Fibroblast of lung (primary cell): ENCODE measurements at places on chromosomes 12 and 14. TPM values are rescaled to one million over a fixed set of nuclear protein-coding genes. Genes with fewer than 3 reads are reported as not detected.
A peak's percentile ranks its signal among the peaks of the same experiment; 100 is the strongest.

The SNRNP35 gene
- total RNA-seq, result 18.5 and 20.8 TPM in 2 replicates

DNA sequence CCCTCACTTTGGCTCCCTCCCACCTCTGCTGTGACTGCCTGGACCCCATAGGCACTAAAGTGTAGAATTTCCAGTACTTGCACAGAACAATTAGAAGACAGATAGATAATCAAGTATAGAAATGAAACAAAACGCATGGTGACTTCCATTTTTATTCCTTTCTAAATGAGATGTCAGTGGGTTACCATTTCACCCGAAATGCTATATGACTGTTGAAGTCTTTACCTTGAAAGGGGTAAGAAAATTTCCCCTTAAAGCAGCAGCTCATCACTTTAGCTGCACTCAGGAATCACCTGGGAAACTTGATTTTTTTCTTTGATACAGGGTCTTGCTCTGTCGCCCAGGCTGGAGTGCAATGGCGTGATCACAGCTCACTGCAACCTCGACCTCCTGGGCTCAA, 12.5 kb upstream of the KSR2 start:
- no peak overlapping the region for H3K27ac ChIP-seq
- H3K4me3 ChIP-seq, result no peak overlapping the region
- H3K4me1 ChIP-seq, result no peaks in the 10 kb centered on the region
- DNase-seq, result no peak

DNA sequence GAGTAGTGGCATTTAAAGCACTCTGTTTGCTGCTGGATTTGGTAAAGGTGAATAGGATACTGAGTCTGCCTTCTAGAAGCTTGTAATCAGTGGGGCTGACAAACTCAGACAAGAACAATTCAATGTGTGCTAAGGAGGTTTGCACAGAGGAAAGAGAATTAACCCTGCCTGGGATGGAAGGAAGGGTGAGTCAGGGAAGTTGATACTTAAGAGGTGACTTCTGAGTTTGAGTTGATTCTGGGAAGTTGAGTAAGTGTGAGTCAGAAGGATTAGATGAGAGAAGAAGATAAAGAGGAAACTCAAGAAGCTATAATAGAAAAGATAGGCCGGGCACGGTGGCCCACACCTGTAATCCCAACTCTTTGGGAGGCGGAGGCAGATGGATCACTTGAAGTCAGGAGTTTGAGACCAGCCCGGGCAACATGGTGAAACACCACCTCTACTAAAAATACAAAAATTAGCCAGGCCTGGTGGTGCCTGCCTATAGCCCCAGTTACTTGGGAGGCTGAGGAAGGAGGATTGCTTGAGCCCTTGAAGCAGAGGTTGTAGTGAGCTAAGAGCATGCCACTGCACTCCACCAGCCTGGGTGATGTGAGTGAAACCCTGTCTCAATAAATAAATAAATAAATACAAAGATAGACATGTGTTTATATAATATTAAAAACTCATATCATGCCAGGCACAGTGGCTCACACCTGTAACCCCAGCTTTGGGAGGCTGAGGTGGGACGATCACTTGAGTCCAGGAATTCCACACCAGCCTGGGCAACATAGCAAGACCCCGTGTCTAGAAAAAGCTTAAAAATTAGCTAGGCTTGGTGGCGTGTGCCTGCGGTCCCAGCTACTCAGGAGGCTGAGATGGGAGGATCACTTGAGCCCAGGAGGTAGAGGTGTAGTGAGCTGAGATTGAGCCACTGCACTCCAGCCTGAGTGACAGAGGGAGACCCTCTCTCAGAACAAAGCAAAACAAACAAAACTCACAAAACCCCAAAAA, 126.8 kb upstream of the CPM start:
- H3K4me1 ChIP-seq, result peaks cover 14% of the 10 kb centered on the region
- H3K4me3 ChIP-seq, result no peak overlapping the region
- H3K27me3 ChIP-seq, result no peaks in the 10 kb centered on the region

DNA sequence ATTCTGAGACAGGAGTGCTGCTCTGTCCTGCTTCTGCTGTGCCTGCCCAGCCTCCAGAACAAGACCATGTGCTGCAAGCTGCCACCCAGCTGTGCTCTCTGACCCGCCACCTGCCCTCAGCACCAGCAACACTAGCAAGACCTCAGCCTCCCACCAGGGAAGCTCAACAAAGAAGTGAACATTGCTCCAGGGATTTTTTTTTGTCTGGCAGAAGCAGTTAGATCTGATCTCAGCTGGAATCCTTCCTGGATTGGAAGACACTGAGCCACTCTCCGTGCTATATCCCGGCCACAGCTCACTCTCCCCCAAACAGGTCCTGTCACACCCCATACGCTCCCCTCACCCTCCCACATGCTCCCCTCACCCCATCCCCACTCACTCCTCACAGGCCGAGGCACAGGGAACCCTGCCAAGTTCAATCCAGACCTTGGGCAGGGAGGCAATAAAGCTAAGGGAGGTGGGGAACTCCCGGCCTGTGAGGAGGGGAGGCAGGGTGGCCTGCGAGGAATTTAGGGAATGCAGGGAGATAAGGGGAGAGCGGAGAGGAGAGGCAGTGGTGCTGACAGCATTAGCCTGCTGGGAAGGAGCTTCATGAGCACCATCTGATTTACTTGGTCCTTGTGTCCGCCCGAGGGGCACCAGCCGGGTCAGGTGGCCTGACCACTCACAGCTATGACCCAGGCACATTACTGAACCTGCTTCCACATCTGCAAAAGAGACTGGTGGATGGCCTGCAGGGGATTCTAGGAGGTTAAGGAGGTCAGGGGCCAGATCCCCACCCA, 29.7 kb downstream of the CCDC85C start:
- H3K27ac ChIP-seq, result no peak overlapping the region
- no peaks in the 10 kb centered on the region for H3K27me3 ChIP-seq
- no peaks in the 10 kb centered on the region for H3K36me3 ChIP-seq
- H3K4me1 ChIP-seq, result peaks cover 41% of the 10 kb centered on the region
- peak; percentile 50 for DNase-seq

- peaks cover 6% of the 10 kb centered on the region for H3K36me3 ChIP-seq
- H3K27ac ChIP-seq, result no peak overlapping the region
- no peaks in the 10 kb centered on the region for H3K27me3 ChIP-seq
- H3K4me1 ChIP-seq, result no peaks in the 10 kb centered on the region
- DNase-seq, result no peak
Measured at GRCh38 chr14:93228550-93228949, 21.5 kb downstream of the UBR7 start.

The NXPH4 gene
- total RNA-seq, result 0.50 and 1.0 TPM in 2 replicates

- no peak overlapping the region for H3K4me3 ChIP-seq
- H3K4me1 ChIP-seq, result peaks cover 17% of the 10 kb centered on the region
- no peaks in the 10 kb centered on the region for H3K27me3 ChIP-seq
Measured at GRCh38 chr12:47802312-47802711, 17.4 kb downstream of the HDAC7 start.

- no peak for DNase-seq
- no peak overlapping the region for H3K27ac ChIP-seq
- no peak overlapping the region for H3K4me3 ChIP-seq
- H3K27me3 ChIP-seq, result no peaks in the 10 kb centered on the region
Measured at GRCh38 chr14:89486961-89487360, 69.9 kb upstream of the FOXN3 start.

DNA sequence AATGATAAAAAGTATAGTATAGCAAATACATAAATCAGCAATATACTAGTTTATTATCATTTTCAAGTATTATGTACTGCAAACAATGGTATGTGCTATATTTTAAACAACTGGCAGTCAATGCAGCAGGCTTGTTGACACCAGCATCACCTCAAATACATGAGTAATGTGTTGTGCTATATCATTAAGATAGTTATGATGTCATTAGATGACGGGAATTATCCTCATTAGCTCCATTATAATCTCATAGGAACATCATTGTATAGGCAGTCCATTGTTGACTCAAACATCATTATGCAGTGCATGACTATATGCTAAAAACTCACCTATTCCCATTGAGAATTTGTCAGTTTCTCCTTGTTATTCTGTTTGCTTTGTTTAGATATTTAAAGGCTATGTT, 85.4 kb downstream of the PRKD1 start:
- no peak overlapping the region for H3K27ac ChIP-seq
- H3K27me3 ChIP-seq, result no peaks in the 10 kb centered on the region
- no peaks in the 10 kb centered on the region for H3K36me3 ChIP-seq
- no peaks in the 10 kb centered on the region for H3K4me1 ChIP-seq
- H3K4me3 ChIP-seq, result no peak overlapping the region
- DNase-seq, result no peak

DNA sequence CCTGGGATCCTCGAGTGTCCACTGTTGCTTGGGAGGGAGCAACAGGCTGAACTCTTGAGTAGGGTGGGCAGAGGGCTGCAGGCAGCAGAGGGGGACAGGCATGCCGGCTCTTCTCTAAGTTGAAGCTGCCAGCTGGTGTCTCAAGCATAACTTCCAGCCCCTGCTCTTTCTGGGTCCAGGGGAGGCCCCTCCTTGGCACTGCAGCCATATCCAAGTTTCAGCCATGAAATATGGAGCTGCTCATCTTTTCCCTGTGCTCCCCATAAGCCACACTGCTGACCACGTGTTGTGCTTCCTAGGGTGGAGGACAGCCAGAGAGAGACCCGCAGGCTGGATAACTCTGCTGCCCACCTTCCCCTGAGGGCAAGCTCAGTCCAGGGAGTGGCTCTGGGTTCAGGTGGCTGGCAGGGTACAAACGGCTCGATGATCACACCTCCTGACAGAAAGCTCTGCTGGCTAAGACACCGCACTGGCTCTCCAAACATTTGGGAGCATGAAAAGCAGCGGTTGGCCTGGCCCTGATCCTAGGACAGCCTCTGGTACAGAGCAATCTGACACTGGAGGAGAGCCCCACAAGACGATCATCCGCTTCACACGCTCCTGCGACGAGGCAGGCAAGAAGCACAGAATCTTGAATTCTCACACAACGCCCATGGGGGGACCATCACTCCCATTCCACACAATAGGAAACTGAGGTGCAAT, 79.6 kb downstream of the PITPNM2 start:
- no peak overlapping the region for H3K27ac ChIP-seq
- no peaks in the 10 kb centered on the region for H3K27me3 ChIP-seq
- DNase-seq, result peak; percentile 33
